ENCODE measurements at places on chromosomes 6 and 20.

DNA sequence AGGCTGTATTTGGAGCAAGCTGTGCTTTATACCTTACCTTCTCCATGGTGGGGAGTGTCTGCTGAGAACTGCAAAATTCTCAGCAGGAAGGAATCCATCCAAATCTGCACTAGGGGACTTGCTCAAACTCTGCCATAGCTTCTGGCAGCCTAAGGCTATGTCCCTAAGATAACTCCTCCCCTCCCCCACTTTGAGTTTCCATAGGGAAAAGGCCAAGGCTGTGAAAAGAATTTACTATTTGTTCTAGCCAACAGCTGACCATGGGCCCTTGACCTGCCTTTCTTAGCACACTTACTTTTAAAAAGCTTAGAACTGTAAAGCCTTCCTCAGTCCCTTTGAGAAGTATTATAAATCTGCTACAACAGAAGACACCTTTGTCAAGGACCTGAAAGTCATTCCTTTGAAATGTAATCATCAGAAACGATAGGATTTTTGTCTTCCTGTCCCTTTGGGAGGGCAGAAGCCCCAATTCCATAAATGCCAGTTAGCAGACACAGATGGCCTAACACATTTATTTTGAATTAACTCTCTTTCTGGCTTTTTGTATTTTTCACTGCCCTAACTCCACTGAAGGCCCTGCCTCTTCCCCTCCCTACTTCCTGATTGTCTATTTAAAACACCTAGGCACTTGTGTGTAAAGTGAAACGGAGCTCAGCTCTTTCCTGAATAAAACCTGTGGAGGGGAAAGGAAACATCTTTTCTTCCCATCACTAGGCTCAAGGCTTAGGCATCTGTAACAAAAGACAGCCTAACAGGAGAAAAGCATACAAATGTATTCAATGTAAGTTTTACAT lies 157.1 kb downstream of the AKAP7 start:
- DNase-seq = no peak

DNA sequence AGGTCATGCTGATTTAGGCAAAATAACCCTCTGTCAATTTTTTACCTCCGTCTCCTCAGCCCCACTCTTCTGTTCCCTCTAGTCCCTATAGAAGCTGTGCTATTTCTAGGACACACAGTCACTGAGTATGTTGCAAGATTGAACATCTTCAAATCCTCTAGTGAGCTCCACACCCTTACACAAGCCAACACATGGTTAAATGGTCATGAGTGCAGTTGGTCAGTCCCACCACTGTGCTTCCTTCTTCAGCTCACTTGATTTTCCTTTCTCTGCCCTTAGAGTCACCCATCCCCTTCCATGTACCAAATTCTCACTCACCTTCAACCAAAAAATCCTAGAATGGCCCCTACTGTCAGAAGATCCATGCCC lies 48.2 kb upstream of the F13A1 start:
- DNase-seq = no peak

DNA sequence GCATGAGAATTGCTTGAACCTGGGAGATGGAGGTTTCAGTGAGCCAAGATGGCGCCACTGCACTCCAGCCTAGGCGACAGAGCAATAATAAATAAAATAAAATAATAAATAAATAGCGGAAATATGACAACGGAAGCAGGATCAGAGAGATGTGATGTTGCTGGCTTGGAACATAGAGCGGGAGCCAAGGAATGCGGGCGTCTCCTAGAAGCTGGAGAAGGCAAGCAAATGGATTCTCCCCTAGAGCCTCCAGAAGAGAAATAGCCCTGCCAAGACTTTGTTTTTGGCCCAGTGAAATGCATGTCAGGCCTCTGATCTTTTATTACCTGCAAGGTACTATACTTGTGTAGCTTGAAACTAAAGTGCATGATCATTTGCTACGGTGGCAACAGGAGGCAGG lies 12.4 kb downstream of the KIAA1755 start:
- no peak for DNase-seq

GRCh38 chr6:134853111-134854055 lies 96.5 kb downstream of the ALDH8A1 start:
- DNase-seq = no peak

DNA sequence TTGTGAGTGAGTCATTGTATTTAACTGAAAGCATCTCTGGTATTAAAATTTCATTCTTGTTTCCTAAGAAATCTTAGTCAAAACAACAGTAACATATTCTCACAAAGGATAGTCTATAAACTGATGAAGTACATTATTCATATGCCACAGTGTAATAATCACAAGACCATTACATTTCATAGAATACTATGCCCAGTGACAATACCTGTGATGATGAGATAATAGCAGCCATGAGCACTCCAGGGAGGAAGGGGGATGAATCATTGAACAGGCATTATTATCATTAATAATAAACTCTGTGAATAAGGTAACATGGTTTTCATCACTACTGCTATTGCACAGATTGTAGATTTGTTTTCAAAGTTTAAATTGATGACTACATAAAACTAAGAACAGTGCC lies 667.9 kb downstream of the EPM2A start:
- DNase-seq = no peak

DNA sequence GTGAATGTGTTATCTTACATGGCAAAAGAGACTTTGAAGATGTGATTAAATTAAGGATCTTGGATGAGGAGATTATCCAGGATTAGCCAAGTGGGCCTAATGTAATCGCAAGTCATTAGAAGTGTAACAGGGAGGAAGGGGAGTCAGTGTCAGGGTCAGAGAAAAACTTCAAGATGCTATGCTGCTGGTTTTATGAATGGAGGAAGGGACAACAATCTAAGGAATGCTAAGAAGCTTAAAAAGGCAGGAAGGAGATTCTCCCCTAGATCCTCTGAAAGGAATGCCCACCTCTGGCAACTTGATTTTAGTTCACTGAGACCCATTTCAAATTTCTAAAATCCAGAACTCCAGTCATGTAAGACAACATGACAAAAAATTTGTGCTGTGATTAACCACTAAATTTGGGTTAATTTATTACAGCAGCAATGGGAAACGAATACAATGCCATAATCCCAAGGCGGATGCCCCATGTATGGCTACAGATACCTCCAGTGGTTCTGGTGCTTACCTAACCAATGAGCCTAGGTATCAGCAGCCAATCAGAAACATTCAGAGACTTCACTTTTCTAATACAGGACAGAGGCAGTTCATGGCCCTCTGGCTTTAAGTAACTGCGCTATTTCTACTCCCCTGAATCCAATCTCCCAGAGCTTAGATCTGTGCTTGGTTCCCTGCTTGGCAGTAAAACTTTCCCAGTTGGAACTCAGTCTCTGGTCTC lies 3.6 kb upstream of the TAAR8 start:
- DNase-seq = no peak

DNA sequence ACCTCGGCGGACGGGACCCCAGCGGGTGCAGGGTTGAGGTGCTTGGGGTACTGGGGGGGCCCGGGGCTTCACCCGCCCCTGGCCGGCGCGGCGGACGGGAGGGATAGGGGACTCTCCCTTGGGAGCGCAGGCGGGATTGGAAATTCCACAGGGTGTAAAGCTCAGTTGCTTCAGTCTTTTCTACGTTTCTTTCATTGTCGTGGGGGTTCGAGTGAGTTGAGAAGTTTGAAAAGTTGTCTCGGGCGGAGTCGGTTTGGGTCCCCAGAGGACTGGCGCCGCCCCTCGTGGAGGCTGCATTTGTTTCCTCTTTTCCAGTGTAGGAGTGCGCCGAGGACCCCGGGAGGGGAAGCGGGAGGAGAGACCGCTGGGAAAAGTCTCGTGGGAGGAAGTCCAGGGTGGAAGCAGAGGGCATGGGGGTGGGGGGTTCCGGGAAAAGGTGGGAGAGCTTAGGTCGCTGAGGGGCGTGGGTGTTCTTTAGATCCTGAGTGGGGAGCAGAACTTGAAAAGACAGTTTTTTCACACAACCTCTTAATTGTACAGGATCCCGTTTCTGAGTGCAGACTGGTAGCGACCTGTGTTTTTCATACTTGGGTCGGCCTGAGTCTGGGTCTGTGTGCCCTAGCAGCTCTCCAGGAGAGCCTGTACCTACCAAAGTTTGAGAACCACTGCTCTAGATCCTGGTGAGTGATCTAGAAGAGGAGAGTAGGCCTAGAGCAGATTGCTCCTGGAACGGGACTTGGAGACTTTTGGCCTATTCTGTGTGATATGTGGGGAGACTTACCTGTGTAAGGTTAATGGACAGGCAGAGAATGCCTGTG lies 495 bp downstream of the FAM83B start:
- no peak for DNase-seq

- DNase-seq = no peak
These were observed 380.7 kb upstream of the CITED2 start for GRCh38 chr6:139754898-139755775.

DNA sequence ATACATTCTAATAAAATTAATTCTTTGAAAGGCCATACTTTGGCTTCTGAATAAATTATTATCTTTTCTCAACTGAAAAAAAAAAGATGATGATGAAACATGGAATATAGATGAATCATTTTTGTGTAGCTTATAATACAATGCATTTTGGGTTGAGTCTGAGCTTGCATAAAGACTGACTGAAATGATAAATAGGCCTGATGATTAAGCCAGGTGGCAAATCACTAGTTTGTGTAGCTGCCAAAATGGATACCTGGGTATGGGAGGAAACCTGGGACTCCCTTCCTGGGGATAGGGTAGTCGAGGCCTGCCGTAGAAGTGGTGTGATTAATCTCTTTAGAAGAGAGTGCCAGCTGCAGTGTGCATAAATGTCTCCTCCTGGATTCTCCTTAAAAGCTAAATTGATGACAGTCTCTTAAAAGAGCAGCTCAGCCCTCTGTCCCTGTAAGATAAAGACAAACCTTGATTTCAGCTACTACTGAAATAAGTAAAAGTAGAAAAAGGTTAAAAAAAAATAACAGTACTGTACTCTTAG lies 275.1 kb downstream of the GRIK2 start:
- DNase-seq = no peak
